ENCODE measurements at places on chromosomes 11 and 22. TPM values are rescaled to one million over a fixed set of nuclear protein-coding genes. Genes with fewer than 3 reads are reported as not detected.

ELFN2 gene
- polyA plus RNA-seq: 4.4 TPM

APOA4 gene
- polyA plus RNA-seq: not detected

OR51B5 gene
- not detected for polyA plus RNA-seq

CRKL gene
- 46.8 TPM for polyA plus RNA-seq

ART1 gene
- polyA plus RNA-seq: not detected

PYGM gene
- polyA plus RNA-seq: 0.43 TPM

OR4D5 gene
- not detected for polyA plus RNA-seq

GGTLC3 gene
- polyA plus RNA-seq: not detected

C11orf97 gene
- polyA plus RNA-seq: not detected

RTN4R gene
- 13.6 TPM for polyA plus RNA-seq

SPCS2 gene
- polyA plus RNA-seq: 84.7 TPM

C11orf16 gene
- polyA plus RNA-seq: not detected

SCGB1D1 gene
- polyA plus RNA-seq: not detected

MIOX gene
- not detected for polyA plus RNA-seq

OR5A1 gene
- polyA plus RNA-seq: not detected

OR5L1 gene
- not detected for polyA plus RNA-seq

TUBA8 gene
- 1.8 TPM for polyA plus RNA-seq

Data from neural cell (in vitro differentiated cells).